ENCODE measurements at places on chromosomes 3 and 15. TPM values are rescaled to one million over a fixed set of nuclear protein-coding genes. Genes with fewer than 3 reads are reported as not detected.

EFCC1 gene
- total RNA-seq, result not detected

DNAJC13 gene
- total RNA-seq, result 157 TPM

LRTM1 gene
- not detected for total RNA-seq

ACTL6A gene
- 72.8 TPM for total RNA-seq

PXK gene
- 64.4 TPM for total RNA-seq

RARRES1 gene
- total RNA-seq, result 47.8 TPM

EHD4 gene
- 10.8 TPM for total RNA-seq

C3orf49 gene
- not detected for total RNA-seq

CD200R1 gene
- not detected for total RNA-seq

BCHE gene
- 5.7 TPM for total RNA-seq

CCR9 gene
- not detected for total RNA-seq

UACA gene
- 149 TPM for total RNA-seq

MKRN3 gene
- total RNA-seq, result 0.65 TPM

SLC6A20 gene
- total RNA-seq, result not detected

LTK gene
- not detected for total RNA-seq

ARGFX gene
- not detected for total RNA-seq

TMEM39A gene
- 68.7 TPM for total RNA-seq

MCF2L2 gene
- total RNA-seq, result not detected

NPAP1 gene
- 0.16 TPM for total RNA-seq

CASR gene
- not detected for total RNA-seq

PRR20G gene
- not detected for total RNA-seq

ZNF280D gene
- 30.9 TPM for total RNA-seq

ASB14 gene
- total RNA-seq, result not detected

ZNF385D gene
- 11.5 TPM for total RNA-seq

CCDC39 gene
- 0.27 TPM for total RNA-seq

ZBTB20 gene
- total RNA-seq, result 35.7 TPM

OR5K4 gene
- total RNA-seq, result not detected

FBXO22 gene
- total RNA-seq, result 23.8 TPM

CPNE9 gene
- not detected for total RNA-seq

ERICH6 gene
- 0.41 TPM for total RNA-seq

GPR149 gene
- total RNA-seq, result not detected

CX3CR1 gene
- not detected for total RNA-seq

IL20RB gene
- 3.9 TPM for total RNA-seq

MORC1 gene
- total RNA-seq, result not detected

PP2D1 gene
- total RNA-seq, result not detected

CCR5 gene
- total RNA-seq, result not detected

HCLS1 gene
- 2.7 TPM for total RNA-seq

CEMIP gene
- total RNA-seq, result 249 TPM

INKA1 gene
- 4.4 TPM for total RNA-seq

ARNT2 gene
- 9.4 TPM for total RNA-seq

THBS1 gene
- total RNA-seq, result 141 TPM

CLEC3B gene
- total RNA-seq, result 10.5 TPM

PCNP gene
- total RNA-seq, result 137 TPM

PDCD10 gene
- total RNA-seq, result 90.7 TPM

TMC3 gene
- under 0.01 TPM for total RNA-seq

TRH gene
- total RNA-seq, result 2.5 TPM

KCNAB1 gene
- total RNA-seq, result 9.2 TPM

XCR1 gene
- total RNA-seq, result not detected

ECT2 gene
- 70.8 TPM for total RNA-seq

AGBL1 gene
- not detected for total RNA-seq

RFTN1 gene
- total RNA-seq, result 47.7 TPM

CHRM5 gene
- total RNA-seq, result not detected

SLC12A1 gene
- total RNA-seq, result under 0.01 TPM

SMAD6 gene
- total RNA-seq, result 27.2 TPM

SV2B gene
- not detected for total RNA-seq

TNIK gene
- 24.2 TPM for total RNA-seq

GMPPB gene
- 31.0 TPM for total RNA-seq

CHSY1 gene
- 40.9 TPM for total RNA-seq

All from fibroblast of the aortic adventitia (primary cell).